Naive thymus-derived CD4-positive, alpha-beta T cell (primary cell): ENCODE measurements at places on chromosomes 2 and 18. TPM values are rescaled to one million over a fixed set of nuclear protein-coding genes. Genes with fewer than 3 reads are reported as not detected.

UCN gene
- 0.81 TPM for polyA plus RNA-seq

DOK6 gene
- polyA plus RNA-seq = 0.06 TPM

GKN2 gene
- not detected for polyA plus RNA-seq

IL37 gene
- not detected for polyA plus RNA-seq

ARHGAP25 gene
- 134 TPM for polyA plus RNA-seq

ANKRD62 gene
- not detected for polyA plus RNA-seq

GIGYF2 gene
- 25.3 TPM for polyA plus RNA-seq

PPP1R1C gene
- not detected for polyA plus RNA-seq

FAP gene
- not detected for polyA plus RNA-seq
